ENCODE measurements at places on chromosomes 4 and X.

GRCh38 chr4:135418353-135418752, 1216.8 kb upstream of the PABPC4L start:
- peak; percentile 31 for DNase-seq

DNA sequence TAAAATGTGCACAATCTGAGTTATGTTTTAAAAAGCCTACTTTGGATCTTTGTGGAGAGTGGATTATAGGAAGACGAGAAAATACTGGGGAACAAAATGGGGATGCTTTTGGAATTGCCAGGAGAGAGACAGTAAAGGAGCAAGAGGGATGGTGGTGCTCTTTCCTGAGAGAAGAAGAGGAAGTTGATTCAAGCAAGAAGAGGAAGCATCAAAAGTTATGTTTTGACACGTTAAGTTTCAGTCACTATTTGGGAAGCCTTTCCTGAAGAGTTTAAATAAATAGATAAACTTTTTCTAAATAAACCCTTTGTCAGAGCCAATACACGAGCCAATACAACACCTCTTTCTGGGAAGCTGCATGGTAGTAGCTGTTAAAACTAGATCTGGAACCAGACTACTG, 394.1 kb downstream of the GALNTL6 start:
- no peak for DNase-seq

DNA sequence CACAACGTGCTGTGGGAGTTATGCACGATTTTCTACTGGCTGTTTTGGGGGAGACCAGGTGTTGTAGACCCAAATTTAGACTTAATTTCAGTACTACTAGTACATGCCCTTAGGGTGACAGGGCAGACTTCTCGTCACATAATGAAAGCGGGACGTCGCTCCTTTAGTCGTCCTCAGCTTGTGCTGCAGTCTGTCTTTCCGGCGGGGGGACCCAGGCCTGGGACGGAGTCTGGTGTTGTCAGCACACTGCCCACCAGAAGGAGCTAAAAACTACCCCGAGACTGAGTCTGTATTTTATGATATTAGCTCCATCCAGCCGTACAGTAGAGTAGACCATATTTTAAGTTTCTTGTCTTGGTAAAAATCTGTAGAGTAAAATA, 35.5 kb downstream of the NOP14 start:
- DNase-seq, result no peak

- no peak for DNase-seq
Observed at GRCh38 chrX:1646009-1646408, 31.1 kb downstream of the ASMT start.

DNA sequence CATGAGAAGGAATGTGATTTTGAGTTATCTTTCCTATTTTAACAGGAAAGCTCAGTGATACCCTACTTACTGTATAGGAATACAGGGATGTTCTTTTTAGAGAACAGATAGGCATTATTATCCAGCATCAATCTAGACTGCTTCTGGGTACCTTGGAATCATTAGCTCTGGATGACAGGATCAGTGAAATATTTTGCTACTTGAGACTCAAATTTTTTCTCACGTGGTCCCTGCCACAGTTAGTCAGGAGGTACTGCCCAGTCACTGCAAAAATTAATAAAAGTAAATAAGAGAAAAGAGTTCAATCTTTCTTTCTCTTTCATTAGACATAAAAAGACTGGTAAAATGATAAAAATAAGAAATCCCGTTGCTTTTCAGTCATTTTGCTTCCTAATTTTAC, 5.5 kb downstream of the ZNF827 start:
- peak; percentile 65 for DNase-seq

DNA sequence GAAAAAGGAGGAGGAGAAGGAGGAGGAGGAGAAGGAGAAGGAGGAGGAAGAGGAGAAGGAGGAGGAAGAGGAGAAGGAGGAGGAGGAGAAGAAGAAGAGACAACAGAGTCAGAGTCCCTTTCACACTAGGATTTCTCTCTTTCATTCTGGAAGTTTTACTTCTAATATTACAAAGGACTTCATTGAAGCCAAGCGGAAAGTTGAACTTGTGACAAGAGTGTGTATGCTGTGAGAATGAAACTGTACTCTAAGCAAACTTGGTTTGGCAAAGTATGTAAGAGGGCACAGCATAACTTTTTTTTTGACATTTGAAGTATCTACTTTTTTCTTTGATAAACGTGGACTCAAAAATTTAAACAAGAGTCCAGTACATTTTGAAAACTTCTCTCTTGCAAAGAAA, 48.0 kb downstream of the CXCL8 start:
- no peak for DNase-seq

- peak; percentile 52 for DNase-seq
Observed at GRCh38 chrX:34638116-34638515, 19.0 kb downstream of the TMEM47 start.

DNA sequence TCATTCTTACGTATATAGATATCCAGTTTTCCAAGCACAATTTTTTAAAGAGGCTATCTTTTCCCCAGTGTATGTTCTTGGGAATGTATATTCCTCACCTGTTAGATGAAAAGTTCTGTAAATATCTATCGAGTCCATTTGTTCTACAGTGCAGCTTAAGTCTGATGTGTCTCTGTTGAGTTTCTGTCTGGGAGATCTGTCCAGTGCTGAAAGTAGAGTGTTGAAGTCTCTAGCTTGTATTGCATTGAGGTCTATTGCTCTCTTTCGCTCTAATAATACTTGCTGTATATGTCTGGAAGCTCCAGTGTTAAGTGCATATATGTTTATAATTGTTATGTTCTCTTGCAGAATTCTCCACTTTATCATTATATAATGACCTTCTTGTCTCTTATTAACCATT, 373.1 kb downstream of the PPARGC1A start:
- DNase-seq, result no peak
